GOT3 (cell line): ENCODE measurements at places on chromosomes 16 and 17.

GRCh38 chr17:17254036-17254435, 17.1 kb upstream of the FLCN start:
- DNase-seq, result no peak

DNA sequence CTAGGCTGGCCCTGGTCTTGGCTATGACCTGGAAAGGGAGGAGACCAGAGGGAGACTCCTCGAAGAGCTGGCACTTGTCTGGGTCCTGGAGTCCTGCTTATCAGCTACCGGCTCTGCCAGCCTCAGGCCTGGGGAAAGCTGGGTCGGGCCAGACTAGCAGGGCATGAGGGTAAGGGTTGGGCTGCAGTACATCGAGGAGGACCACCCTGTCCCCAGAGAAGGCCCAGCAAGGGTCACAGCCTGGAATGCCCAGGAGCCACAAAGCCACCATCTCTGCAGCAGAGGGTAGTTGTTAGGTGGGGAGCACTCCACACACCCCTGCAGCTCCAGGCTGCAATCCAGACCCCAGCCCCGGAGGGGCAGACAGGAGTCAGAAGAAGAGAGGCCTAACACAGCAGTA, 54.0 kb downstream of the SLC6A2 start:
- DNase-seq, result no peak

DNA sequence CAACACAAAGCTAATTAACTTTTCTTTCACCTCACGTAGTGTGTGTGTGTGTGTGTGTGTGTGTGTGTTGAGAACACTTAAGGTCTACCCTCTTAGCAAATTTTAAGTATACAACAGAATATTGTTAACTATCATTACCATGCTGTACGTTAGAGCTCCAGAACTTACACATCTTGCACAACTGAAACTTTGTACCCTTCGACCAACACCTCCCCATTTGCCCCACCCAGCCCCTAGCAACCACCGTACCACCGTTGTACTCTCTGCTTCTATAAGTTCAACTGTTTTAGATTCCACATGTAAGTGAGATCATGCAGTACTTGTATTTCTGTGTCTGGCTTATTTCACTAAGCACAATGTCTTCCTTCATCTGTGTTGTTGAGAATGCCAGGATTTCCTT, 28.1 kb upstream of the MLYCD start:
- DNase-seq, result no peak

DNA sequence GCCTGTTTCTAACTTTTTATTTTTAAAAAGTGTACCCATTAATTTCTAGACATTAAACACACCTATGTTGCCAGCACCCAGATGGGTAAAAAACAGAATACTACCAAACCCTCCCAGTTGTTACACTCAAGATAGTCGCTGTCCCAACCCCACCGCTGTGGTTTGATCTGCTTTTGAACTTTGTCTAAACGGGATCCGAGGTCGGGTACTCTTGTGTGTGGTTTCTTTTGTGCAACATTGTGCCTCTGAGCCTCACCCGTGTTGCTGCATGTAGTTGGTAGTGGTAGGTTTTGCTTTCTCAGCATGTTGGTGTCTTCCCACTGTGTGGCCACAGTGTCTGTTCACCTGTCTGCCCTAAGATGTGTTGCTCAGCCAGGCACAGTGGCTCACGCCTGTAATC, 4.3 kb downstream of the KLHL36 start:
- no peak for DNase-seq

DNA sequence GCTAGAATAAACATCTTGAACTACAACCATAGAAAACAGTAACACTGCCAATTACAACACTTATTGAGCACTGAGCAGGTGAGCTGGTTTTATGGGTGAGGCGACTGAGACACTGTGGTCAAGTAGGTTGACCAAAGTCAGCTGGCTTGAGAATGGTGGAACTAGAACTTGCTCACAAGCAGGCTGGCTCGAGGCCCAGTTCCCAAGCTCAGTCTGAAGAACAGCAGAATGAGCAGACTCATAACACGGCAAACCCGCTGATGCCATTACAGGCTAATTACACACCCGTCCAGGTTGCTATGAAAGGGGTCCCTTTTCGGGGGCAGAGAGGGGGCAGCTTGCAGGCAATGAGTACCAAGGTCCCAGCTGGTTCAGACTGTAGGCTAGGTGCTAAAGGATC, 6.5 kb downstream of the ZZEF1 start:
- no peak for DNase-seq

DNA sequence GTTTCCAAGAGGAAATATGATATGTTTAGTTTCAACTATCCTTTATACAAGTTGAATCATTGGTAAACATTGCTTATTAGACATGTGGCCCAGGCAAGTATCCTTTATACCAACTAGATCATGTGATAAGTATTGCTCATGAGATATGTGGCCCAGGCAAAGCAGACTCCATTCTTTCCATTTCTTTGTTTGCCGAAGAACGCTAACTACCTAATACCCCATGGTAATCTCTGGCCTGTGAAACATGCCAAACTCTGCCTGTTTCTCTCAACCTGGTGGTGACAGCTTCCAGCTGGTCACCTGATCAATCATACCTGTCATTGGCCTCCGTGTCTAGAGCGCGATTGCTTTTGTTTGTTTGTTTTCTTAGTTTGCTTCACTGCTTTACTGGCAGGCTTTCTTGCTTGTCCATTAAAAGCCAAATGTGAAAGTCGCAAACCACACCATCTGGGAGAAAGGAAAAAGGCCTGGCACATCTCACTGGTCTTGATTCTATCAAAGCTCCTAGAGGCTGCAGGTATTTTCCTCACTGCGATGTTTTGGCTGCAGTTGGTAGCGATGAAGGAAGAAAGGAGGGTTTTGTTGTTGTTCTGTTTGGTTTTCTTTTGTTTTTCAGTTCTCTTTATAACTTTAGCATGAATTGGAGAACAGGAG, 686.2 kb downstream of the KCNJ2 start:
- no peak for DNase-seq

- DNase-seq, result no peak
Observed at GRCh38 chr17:48526608-48527546, 3.9 kb downstream of the HOXB1 start.

GRCh38 chr16:74923766-74924460, 61.0 kb downstream of the WDR59 start:
- DNase-seq, result no peak

DNA sequence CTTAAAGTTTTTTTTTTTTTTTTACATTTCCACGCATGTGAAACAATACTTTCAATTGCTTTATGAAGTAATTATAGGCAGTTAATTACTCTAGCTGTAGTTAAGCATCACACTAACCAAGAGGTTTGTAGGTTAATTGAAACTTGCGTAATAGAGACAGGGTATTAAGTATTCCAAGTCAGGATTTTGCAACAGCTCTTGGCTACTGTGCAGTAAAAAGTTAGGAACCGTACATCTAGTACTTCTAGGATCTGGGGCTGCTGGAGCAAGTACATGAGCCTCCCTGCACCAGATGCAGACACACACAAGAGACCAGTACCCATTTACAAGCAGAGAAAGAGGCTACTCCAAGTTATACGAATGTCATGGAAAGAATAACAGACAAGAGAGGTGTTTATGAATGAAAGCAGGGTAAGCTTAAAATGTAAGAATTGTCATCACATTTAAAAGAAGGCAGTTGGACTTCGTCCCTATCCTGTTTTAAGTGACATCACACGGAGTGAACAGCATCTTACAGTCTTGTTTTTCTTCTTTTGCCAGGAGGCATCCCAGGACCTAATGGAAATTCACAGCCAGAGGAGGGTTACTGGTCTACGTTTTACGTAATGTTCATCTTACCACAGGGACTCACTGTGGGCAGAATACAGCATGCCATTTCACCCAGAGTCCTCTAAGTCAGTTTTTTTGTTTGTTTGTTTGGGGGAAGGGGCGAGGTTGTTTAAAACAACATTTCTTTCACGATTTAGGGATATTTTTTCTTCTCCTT, 379.6 kb upstream of the PSMD7 start:
- no peak for DNase-seq

- DNase-seq, result no peak
Observed at GRCh38 chr16:65069065-65069464, 52.8 kb downstream of the CDH11 start.

- no peak for DNase-seq
Observed at GRCh38 chr17:32672711-32673110, 185.9 kb downstream of the CDK5R1 start.

GRCh38 chr17:42667088-42667951, 8.2 kb downstream of the TUBG2 start:
- peak; percentile 52 for DNase-seq

- no peak for DNase-seq
Observed at GRCh38 chr16:10847176-10847575, 28.6 kb upstream of the TVP23A start.

DNA sequence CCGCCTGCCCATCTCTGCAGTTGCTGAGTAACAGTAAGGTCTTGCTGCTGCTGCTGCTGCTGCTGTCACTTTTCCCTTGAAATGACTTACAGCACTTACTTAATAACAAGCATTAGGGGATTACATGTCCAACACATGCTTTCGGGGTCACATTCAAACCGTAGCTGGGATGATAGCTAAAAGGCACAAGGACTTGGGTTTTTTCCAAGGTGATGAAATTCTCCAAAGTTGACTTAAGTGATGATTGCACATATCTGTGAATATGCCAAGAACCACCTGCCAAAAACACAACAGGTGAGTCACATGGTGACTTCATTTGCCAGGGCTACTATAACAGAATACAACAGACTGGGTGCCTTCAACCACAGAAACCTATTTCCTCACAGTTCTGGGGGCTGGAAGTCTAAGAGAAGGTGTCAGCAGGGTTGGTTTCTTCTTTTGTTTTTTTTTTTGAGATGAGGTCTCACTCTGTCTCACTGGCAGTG, 121.9 kb upstream of the TNRC6C start:
- DNase-seq, result no peak

- no peak for DNase-seq
Observed at GRCh38 chr16:52611817-52612673, 65.1 kb upstream of the TOX3 start.

- no peak for DNase-seq
Observed at GRCh38 chr17:60386147-60387058, 5.5 kb downstream of the USP32 start.

- no peak for DNase-seq
Observed at GRCh38 chr17:66089764-66090163, 102.2 kb downstream of the CEP112 start.

GRCh38 chr17:77566151-77566550, 392.4 kb upstream of the TNRC6C start:
- DNase-seq, result no peak

GRCh38 chr17:62778990-62779681, 29.0 kb downstream of the MARCHF10 start:
- no peak for DNase-seq

DNA sequence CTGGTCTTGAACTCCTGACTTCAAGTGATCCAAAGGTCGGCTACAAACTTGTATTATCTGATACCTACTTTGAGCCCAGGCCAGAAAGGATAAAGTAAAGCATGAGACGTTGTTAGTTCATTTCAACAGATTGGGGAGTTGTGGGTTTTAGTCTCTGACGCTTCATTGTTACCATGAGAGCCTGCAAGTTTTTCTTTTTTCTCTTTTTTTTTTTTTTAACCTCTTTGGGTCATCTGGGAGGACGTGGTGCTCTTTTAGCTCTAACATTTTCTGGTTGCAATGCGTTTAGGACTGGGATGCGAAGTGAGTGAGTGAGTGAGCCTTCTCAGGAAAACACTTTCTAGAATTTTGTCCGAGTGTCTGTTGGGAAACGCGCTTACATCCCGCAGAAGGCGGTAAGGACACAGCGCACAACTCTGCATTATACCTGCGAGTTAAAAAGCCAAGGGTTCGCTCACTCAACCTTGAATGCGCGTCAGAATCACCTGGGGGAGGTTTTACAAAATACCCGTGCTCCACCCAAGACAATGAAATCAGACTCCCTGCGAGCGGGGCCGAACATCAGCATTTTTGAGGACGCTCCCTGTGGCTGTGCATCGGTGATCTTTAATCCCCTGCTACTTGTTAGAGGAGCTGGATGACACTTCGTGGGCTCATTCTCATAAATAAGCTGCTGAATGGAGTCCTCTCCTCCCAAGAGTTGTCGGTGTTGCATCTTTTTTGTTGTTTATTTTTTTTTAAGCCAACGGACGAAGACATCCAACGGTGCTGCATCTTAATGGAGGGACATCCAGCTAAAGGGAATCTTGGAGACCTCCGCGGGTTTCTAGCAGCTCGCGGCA, 629 bp upstream of the RNF135 start:
- DNase-seq, result no peak

- DNase-seq, result no peak
Observed at GRCh38 chr16:66475232-66475631, 48.1 kb downstream of the BEAN1 start.

DNA sequence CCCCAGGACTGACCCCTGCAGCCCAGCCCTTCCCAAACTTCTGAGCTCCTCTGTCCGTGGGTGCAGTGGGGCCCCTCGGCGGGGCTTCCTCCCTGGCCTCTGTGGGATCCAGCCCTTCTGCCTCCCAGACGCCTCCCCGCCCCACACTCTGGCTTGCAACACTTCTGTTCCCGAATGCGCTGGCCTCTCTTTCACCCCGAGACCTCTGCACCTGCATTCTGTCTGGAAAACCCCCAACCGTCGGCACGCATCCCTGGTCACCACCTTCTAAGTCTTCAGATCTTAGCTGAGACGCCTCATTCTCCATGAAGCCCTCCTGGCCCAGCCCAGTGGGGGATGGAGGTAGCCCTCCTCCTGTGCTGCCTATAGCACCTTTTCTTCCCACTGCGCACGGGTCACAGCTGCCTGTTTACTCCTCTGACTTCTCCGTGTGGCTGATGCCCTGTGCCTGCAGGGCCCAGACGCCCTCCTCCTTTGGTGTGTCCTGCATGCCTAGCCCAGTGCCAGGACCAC, 26.4 kb downstream of the TMEM235 start:
- DNase-seq, result no peak

- no peak for DNase-seq
Observed at GRCh38 chr16:66585481-66586239, 6.4 kb downstream of the CMTM2 start.

DNA sequence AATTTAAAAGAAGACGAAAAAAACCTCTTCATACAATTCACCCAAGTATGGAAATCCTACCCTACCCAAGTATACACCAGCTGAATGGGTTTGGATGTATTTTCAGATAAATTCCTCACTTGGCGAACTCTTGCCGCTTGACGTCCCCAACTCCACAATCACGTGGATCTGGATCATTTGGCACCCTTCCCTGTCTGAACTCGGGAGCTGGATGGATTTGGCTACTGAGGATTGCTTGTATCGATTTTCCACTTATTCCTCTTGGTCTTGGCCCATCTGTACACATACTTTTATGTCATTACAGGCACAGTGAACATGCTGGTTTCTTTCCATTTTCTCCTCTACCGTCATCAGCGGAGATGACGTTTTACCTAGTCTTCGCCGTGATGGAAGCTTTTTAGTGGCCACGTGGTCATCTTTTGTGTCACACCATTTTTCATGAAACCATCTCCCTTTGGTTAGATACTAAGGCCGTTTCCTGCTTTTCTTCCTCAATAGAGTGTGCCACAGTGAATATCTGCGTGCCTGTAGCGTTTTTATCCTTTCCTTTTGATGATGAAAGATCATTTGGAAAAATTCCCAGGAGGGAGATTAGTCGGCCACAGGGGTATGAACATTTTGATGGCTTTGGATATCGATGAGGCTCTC, 47.1 kb downstream of the CMIP start:
- no peak for DNase-seq

- DNase-seq, result no peak
Observed at GRCh38 chr17:46984341-46984740, 5.3 kb upstream of the RPRML start.
